ENCODE measurements at places on chromosomes 3 and 15.

- no peak for DNase-seq
These were observed 32.0 kb upstream of the ZNF445 start for GRCh38 chr3:44509393-44509921.

GRCh38 chr3:194446172-194446571, 40.6 kb downstream of the ATP13A3 start:
- DNase-seq: no peak

DNA sequence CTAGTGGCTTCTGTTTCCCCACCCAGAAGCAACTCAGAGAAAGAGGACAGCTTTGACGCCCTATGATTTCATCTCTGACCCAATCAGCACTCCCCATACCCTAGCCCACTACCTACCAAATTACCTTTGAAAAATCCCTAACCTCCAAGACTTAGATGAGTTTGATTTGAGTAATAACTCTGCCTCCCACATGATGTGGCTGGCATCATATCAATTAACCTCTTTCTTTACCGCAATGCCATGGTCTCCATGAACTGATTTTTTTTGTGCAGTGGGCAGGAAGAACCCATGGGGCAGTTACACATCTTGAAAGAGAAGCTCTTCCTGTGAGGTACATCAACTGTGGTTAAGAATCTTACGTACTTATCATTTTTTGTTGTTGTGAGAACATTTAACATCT, 25.5 kb upstream of the APOD start:
- no peak for DNase-seq

- DNase-seq: peak; percentile 80
These were observed 1.0 kb upstream of the ATP1B3 start for GRCh38 chr3:141875374-141875892.

DNA sequence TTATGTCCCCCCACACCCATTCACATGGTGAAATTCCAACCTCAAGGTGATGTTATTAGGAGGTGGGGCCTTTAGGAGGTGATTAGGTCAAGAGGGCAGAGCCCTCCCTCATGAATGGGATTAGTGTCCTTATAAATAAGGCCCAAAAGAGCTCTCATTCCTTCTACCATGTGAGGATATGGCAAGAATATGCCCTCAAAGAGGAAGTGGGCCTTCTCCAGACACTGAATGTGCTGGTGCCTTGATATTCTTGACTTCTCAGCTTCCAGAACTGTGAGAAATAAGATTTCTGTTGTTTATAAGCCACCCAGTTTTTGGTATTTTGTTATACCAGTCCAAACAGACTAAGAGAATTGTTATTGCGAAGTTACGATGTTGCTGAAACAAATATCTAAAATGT, 94.4 kb downstream of the ANKRD28 start:
- DNase-seq: no peak

DNA sequence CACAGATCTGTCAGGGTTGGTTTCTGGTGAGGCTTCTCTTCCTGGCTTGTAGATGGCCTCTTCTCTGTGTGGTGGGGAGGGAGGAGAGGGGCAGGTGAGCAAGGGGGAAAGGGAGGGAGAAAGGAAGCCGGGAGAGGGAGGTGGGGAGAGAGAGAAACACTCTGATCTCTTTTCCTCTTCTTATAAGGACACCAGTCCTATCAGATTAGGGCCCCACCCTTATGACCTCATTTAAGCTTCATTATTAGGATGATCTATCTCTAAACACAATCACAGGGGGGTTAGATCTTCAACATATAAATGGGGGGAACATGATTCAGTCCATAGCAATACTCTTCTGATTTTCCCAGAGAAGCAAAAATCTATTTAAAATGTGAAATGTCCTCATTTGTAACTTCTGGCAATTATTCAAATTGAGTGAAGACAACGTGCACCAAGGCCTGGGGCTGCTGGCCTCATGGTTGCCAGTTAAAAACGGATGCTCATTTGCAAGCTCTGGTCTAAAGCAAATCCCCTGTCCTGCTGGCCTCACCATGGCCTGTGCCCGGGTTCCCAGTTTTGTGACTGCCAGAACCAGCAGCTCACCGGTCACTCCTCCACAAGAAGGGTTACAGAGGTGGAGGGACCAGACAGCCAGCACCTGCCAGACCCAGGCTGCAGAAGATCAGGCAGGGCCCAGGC, 8.3 kb downstream of the POMGNT2 start:
- DNase-seq: no peak

DNA sequence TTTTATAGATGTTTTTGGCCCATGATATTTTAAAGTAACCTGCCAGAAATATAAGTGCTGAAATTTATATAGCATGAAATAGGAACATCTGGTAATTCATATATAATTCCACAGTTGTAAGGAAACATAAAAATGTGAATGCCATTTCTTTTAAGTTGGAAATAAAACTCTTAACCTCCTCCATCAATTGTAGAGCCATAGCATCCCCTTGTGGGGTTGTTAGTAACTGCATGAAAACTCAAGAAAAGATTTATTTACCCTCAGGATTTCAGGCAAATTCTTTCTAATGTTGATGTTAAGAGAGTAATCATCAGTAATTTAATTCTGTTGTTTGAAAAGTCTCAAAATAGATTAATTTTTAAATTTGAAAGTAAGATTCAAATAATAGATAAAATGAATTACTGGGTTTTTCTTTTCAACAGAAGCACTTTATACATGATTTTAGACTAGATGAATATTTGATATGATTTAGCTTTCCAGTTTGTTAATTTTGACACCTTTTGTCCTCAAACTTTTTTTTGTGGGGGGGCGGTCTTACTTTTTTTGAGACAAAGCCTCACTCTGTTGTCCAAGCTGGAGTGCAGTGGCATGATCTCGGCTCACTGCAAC, 74.7 kb downstream of the RASA2 start:
- DNase-seq: no peak

DNA sequence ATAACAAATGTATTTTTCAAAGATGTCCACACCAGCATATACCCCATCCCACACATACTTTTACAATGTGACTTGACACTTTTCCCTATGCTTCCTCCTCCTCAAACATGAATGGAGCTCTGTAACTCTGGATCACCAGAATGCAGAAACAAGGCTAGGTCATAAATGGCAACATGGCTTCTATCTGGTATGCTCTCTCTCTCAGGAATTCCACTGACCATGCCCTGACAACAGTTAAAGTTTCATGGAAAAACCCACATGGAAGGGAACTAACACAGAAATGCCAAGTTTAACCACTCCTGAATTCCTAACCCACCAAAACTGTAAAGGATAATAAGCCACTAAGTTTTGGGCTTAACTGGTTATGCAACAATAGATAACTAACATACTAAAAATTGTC, 19.9 kb downstream of the MYO9A start:
- no peak for DNase-seq

DNA sequence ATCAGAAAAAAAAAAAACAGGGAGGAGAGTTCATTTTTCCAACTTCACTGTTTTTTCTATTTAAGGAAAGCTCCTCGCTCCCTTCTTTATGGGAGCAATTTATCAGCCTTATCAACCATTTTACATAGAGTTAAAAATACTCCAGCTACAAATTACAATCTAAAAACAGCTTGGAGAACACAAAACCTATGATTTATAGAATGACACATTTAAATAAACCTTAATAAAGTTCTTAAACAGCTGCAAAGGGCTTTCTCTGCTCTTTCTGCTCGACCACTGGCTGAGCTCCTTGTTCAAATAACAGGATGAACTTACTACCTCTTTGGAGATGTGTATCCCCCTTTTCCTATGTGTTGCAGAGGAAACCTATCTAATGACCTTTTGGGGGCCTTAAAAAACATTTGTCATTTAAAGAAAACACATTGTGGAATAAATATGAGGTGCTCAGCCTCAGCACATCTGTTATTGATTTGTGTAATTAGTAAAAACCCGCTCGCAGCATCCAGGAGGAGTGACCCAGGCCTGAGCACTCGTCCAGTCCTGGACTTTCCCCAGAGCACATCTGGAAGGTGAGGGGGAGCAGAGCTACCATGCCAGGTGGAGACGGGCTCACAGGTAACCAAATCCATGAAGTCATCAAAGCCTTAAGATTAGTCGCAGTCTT, 231.2 kb downstream of the ATP8B4 start:
- no peak for DNase-seq

- no peak for DNase-seq
These were observed 76.6 kb downstream of the LRRK1 start for GRCh38 chr15:100995471-100996430.

DNA sequence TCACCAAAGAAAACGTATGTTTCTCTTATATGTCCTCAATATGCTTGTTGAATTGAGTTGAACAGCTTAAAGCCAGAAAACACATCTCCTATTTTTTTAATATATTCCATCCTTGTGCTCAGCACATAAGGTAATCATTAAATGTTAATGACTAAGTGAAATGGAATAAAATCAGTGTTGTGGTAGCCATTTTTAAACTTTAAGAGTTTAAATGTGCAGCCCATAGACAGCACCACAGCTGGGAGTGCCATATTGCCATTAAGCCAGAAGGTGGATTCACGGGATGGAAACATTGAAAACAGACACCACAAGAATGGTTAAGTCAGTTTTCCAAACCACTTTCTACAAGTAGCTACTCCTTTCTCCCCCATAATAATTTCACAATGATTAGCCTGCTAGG, 76.8 kb upstream of the C15orf61 start:
- no peak for DNase-seq

DNA sequence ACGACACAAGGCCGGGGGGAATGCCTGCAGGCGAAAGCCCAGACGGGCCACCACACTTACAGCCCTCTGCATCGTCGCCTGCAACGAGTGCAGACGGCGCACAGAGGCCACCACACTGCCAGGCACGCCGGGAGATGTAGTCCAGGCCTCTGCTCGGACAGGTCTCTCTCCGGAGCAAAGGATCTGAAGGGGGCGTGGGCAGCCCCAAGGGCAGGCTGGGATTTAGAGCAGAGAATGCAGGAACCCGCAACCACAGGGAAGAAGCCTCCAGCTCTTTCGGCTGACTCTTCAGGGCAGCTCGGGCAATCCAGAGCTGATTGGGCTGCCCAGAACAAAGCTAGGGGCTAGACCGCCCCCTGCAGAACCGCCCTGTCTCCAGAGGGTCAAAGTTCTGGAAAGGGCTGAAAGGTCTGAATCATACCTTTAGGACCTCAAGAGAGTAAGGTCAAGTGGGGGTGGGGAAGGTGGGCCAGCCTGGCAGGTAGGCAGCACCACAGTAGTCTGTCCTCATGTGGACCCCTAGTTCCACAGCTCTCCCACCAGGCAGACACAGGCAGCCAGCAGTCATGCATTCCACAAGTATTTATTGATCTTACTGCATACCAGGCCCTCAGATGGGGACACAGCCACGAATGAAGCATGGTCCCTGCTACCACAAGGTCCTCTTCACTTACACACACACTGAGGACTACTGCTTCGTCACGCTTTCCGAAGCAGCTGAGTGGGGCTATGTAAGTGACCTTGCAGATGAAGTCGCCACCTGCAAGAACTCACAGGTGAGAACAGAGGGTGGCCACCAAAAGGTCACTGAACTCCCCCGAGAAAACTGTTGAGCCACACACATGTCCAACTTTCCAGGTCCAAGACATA, at the start of gene AMT:
TSS of gene AMT (minus strand) at position 95 of the 870 bp plus-strand sequence. CDS start at position 72, 23 bp downstream.
- no peak for DNase-seq

DNA sequence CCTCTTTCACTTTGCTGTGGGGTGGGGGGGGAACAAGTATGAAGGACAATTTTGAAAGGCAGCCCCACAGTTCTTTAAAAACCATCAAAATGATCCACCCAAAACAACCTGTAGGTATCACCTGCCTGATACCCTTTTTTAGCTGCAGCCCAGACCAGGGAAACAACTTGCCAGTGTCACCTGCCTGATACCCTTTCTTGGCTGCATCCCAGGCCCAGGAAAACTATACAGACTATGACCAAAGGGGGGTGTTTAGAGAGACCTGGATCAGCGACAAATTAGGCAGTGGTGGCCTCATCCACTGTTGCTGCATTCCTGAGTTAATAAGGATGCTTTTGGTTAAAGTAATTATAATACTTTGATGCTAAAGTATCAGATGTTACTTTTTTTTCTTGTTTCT, 122.0 kb downstream of the VPS13C start:
- DNase-seq: no peak
